ENCODE measurements at places on chromosomes 5 and 9.

GRCh38 chr9:119639287-119639955 is 270.2 kb upstream of the BRINP1 start:
- no peak for DNase-seq

DNA sequence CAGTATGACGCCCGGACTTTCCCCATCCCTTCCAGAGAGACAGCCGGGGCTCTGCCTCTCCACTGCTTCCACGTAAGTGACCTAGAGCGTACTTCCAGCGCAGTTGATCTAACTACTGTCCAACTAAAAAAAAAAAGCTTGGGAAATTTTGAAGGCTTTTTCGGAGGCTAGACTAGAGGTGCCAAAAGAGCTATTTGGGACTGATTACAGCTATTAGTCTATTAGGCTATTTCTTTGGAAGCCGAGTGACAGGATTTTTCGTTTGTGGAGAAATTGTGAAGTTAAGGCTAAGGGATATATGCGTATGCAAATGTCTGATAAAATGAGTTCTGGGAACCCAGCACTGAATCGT is 1.5 kb downstream of the CCNO start:
- no peak for DNase-seq

DNA sequence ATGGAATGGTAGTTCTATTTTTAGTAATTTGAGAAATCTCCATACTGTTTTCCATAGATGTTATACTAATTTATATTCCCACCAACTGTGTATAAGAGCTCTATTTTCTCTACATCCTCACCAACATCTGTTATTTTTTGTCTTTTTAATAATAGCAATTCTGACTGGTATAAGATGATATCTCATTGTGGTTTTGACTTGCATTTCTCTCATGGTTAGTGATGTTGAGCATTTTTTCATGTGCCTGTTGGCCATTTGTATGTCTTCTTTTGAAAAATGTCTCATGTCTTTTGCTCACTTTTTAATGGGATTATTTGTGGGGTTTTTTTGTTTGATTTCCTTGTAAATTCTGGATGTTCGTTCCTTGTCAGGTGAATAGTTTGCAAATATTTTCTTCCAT is 154.4 kb downstream of the ZSWIM6 start:
- no peak for DNase-seq

- DNase-seq: peak; percentile 46
Measured at GRCh38 chr5:19928562-19929421, 59.2 kb downstream of the CDH18 start.

- DNase-seq: no peak
Measured at GRCh38 chr5:83265318-83265717, 188.0 kb downstream of the XRCC4 start.

GRCh38 chr5:169154679-169155078 is 146.3 kb downstream of the SLIT3 start:
- no peak for DNase-seq

DNA sequence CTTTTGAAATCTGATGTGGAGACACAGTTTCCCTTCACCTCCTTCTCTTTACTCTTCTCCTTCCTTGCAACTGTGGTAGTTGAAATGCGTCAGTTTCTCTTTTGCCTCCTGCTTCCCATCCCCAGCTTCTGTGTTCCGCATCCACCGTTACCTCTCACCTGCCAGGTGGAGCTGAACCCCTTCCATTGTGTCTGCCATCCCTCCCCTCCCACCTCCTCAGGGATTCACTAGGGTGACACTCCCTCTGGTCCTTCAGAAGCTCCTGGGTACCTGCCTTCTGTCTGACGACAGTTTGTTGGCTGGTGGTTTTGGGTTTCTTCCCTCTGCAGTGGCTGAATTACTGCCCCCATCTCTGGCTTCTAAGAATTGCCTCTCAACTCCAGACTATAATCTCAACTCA is 132.1 kb downstream of the SLC24A2 start:
- no peak for DNase-seq

- DNase-seq: no peak
Measured at GRCh38 chr5:31059889-31060288, 133.6 kb upstream of the CDH6 start.

DNA sequence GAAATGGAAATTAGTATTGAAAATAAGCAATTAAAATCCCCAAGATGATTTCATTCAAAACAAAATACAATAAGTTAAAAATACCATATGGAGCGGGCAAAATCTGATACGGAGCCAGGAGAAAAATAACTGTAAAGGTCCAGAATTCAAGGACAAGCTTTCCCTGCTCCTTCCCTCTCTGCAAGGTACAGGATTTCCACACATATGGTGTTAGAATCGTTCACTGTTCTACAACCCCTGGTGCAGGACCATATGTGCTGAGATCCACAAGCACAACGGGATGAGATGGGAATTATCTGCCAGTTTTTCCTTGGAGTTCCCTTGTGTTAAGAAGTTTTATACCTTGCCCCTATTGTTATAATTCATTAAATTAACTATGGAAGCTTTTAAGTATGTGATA is 94.7 kb upstream of the DMAC1 start:
- no peak for DNase-seq

- no peak for DNase-seq
Measured at GRCh38 chr5:22223079-22223478, 630.1 kb downstream of the CDH12 start.

GRCh38 chr9:82457891-82458290 is 469.3 kb downstream of the SPATA31D1 start:
- DNase-seq: no peak

DNA sequence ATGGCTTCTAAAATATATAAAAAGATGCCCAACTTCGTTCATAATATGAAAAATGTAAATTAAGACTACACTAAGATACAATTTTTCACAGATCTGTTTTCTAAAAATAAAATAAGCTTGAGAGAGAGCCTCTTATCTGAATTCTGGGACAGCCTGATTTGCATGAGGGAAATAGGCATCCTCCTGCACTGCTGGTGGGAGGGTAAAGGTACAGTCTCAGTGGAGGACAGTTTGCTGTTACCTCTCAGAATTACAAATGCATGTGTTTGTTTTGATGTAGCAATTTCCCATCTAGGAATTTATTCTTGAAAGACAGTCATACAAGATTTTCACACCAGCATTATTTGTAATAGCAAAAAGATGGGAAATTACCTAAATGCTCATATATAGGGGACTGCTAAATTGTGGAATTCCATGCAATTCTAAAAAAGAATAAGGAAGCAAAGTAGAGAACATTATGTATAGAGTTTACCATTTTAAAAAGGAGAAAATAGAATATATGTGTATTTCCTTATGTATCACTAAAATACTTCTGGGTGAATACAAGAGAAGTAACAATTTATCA is 75.7 kb downstream of the ZSWIM6 start:
- DNase-seq: no peak

DNA sequence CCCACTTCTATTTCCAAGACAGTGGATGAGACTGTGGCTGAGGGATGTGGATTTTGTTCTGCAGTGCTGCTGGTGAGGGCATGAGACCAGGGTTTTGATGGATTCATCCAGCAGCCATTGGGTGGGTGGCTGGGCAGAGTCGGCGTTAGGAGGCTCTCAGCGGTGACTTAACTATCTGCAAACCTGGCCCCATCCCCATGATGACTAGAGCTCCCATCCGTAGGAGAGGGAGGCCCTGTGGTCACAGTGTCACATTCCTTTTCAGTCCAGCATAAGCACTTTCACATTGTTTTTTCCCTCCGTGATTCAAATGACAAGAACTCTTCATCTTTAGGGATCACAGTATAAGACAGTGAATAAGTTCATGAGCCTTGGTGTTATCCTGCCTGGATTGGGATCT is 60.4 kb upstream of the SPRY4 start:
- peak; percentile 23 for DNase-seq

DNA sequence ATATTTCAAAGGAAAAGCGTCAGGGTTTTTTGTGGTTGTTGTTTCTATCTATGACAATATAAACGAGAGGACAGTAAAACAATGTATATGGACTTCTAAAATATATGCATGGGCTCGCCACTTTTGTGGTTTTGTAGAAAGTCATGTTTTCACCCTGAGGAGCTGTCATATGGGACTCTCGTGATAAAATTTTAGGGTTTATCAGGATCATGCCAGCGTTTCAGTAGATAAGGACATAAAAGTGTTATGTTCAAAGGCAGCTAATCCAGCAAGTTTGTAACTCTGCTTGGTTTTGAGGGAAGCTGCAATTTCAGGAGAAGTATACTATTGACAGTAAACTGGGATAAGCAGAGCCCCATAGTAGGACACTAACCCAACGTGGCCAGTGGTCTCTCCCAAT is 120.3 kb downstream of the CDC42SE2 start:
- DNase-seq: no peak

DNA sequence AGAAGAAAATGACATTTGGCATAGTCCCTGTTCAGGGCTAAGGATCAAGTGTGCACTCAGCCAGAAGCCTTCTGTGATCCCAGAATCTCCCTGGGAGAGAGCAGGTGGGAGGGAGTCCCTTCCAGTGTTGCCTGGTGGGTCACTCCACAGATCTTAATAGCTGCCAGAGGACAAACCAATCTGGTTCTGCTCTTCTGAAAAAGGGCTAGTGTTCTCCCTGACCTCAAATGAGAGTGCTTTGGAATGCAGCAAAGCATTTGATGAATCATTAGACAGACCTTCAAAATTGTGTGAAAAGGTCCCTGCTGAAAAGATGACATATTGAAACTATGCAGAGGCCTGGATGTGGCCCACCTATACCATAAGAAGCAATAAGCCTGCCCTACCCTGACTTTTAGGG is 339.7 kb downstream of the TMEM232 start:
- no peak for DNase-seq

- DNase-seq: no peak
Measured at GRCh38 chr5:88669371-88670050, 213.5 kb downstream of the MEF2C start.

DNA sequence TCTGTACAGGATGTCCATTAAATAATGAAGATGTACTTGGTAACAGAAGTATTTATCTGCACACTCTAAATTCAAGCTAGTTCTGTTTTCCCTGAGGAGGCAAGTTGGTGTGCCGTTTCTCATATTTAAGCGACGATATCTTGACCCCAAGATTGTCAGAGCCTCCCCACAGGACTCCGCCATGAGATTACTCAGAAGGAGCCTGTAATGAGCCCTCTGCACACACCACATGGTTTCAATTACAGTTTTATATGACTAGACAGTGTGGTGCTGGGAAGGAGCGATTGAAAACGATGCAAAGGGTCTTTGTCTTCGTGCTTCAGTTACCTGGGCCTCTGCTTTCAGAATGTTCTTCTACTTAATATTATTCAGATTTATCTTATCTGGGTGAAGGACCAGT is 840.4 kb upstream of the WWC1 start:
- no peak for DNase-seq

- DNase-seq: no peak
Measured at GRCh38 chr9:36842560-36843530, 191.2 kb downstream of the PAX5 start.

Measured in AG04450 (cell line).